ENCODE measurements at places on chromosomes 1 and 21. TPM values are rescaled to one million over a fixed set of nuclear protein-coding genes. Genes with fewer than 3 reads are reported as not detected.

CAMK1G gene
- not detected for polyA plus RNA-seq

IL10 gene
- polyA plus RNA-seq: not detected

HRNR gene
- polyA plus RNA-seq: not detected

AKR7A3 gene
- polyA plus RNA-seq: 1,138 TPM

LCE1B gene
- not detected for polyA plus RNA-seq

TRIM63 gene
- 11.3 TPM for polyA plus RNA-seq

RPTN gene
- not detected for polyA plus RNA-seq

PRKACB gene
- polyA plus RNA-seq: 9.2 TPM

OR2T2 gene
- polyA plus RNA-seq: not detected

DNA sequence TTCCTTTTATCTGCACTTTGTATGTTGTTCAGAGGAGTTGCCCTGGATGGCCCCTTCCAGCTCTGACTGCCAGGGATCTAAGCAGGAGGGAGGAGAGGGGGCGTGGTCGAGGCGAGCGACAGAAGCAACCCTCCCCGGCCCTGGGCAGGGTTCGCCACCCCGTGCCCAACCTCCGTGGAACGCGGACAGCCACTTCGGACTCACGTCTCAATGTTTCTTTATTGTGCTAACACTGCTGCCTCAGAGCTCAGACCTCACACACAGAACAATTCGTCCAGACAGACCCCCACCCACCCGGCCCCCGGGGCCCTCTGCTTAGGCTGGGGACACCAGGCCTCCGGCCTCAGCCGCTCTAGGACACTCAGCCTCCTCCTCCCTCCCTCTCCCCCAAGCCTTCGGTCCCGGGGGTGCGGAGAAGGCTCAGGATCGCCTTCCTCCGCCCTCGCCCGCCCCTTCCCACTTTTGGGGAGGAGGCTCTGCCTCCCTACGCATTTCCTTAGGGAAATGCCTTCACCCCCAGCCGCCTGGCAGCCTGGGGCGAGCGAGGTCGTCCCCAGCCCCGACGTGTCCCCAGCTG is 8.3 kb downstream of the VSIG8 start:
- peak; percentile 86 for DNase-seq

- DNase-seq: no peak
Observed at GRCh38 chr1:80158771-80159170, 1152.2 kb upstream of the ADGRL4 start.

- peak; percentile 70 for DNase-seq
Observed at GRCh38 chr1:182786223-182786994, 3.2 kb upstream of the NPL start.

- DNase-seq: peak; percentile 43
Observed at GRCh38 chr1:30083800-30084464, 639.5 kb downstream of the MATN1 start.

- no peak for DNase-seq
Observed at GRCh38 chr1:228343191-228343661, 63.4 kb downstream of the TRIM11 start.

DNA sequence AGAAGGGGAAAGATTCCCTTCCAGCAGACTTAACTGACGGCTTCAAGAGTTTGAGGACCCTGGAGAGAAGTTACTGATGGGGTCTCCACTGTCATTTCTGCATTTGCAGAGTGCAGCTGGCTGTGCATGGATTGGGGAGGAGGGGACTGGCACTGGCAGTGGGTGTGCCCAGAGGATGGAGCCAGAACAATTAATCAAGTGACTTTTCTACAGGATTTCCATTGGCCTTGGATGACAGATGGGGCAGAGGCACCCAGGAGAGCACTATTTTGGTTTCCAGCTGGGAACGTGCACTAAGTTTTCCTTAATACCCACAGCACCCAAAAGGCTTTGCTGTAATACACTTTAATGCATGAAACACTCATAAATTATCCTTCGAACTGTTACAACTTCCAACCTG is 1.3 kb downstream of the NGF start:
- no peak for DNase-seq

DNA sequence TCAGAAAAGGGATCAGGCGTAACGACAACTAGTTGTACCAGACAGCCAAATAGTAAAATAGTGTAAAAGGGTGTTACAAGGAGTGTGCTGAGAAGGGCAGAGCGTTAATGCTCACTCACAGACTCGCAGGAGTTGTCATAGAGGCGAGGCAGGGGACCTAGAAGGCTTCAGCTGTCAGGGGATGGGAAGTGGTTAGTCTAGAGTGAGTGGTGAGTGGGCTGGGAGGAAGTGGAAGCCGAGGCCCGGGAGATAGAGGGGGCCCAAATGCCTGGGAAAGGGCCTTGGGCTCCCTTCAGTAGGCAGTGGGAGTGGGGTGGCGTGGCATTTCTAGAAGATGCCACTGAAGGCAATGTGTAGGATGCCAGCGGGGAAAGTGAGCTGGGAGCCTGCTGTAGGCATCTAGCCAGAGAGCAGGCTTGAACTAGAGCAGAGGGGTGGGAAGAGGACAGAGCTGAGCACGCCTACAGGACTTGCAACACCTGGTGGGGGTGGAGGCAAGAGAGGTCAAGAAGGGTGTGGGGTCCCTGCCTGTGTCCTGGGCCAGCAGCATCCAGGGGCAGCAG is 10.3 kb downstream of the SLC6A17 start:
- no peak for DNase-seq

GRCh38 chr1:54109129-54110090 is 43.4 kb downstream of the CDCP2 start:
- DNase-seq: no peak

DNA sequence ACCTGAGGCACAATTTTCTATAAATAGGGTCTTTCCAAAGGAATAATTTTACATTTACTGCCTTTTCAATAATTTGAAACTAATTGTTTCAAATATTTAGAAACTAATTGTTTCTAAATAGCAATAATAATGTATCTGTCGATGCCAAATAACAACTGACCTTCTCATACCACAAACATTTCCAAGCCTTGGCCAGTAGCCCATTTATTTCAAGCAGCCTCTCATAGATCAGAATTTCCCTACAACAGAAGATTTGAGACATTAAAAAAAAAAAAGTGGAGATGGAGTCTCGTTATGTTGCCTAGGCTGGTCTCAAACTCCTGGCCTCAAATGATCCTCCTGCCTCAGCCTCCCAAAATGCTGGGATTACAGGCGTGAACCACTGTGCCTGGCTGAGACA is 2.1 kb upstream of the GFI1 start:
- DNase-seq: no peak

- DNase-seq: no peak
Observed at GRCh38 chr1:3617806-3618345, 6.6 kb upstream of the MEGF6 start.

GRCh38 chr1:85295006-85295431 is 18.6 kb upstream of the BCL10 start:
- no peak for DNase-seq

- DNase-seq: no peak
Observed at GRCh38 chr1:53133261-53134041, 9.0 kb downstream of the SLC1A7 start.

GRCh38 chr1:115062542-115063004 is 26.7 kb downstream of the TSPAN2 start:
- peak; percentile 68 for DNase-seq

GRCh38 chr1:175075572-175076568 is 8.2 kb downstream of the TNN start:
- DNase-seq: no peak

GRCh38 chr1:175171036-175171913 is 21.3 kb downstream of the KIAA0040 start:
- DNase-seq: no peak

All from small intestine (tissue), 16 donors.